ENCODE measurements at places on chromosomes 2 and 18. TPM values are rescaled to one million over a fixed set of nuclear protein-coding genes. Genes with fewer than 3 reads are reported as not detected.

DOK6 gene
- total RNA-seq = 26.5 TPM

SEH1L gene
- 22.8 TPM for total RNA-seq

MC2R gene
- not detected for total RNA-seq

ESPNL gene
- total RNA-seq = 4.3 TPM

IL1RN gene
- 0.44 TPM for total RNA-seq

ERFE gene
- total RNA-seq = 0.79 TPM

IL36G gene
- 0.28 TPM for total RNA-seq

LINC00305 gene
- 2.9 TPM for total RNA-seq

FOXI3 gene
- 0.06 TPM for total RNA-seq

NEB gene
- total RNA-seq = 8.5 TPM

CD226 gene
- total RNA-seq = 2.2 TPM

MYO3B gene
- 0.50 TPM for total RNA-seq

ABCG5 gene
- 0.10 TPM for total RNA-seq

UGT1A3 gene
- total RNA-seq = not detected

HOXD8 gene
- total RNA-seq = 12.9 TPM

ME2 gene
- total RNA-seq = 70.9 TPM

RNF144A gene
- 38.2 TPM for total RNA-seq

CCL20 gene
- total RNA-seq = not detected

GAREM1 gene
- 19.7 TPM for total RNA-seq

TEKT4 gene
- 2.7 TPM for total RNA-seq

SERPINB4 gene
- not detected for total RNA-seq

TMEFF2 gene
- 46.7 TPM for total RNA-seq

ARHGEF4 gene
- total RNA-seq = 61.6 TPM

RPL37A gene
- total RNA-seq = 1,589 TPM

TLX2 gene
- not detected for total RNA-seq

KLF11 gene
- 10.2 TPM for total RNA-seq

KIF1A gene
- total RNA-seq = 125 TPM

TOGARAM2 gene
- 7.9 TPM for total RNA-seq

DPYSL5 gene
- total RNA-seq = 56.5 TPM

POTEJ gene
- total RNA-seq = 0.11 TPM
